Endothelial cell of umbilical vein (primary cell): ENCODE measurements at places on chromosomes 7 and 10. TPM values are rescaled to one million over a fixed set of nuclear protein-coding genes. Genes with fewer than 3 reads are reported as not detected.
A peak's percentile ranks its signal among the peaks of the same experiment; 100 is the strongest.

DNA sequence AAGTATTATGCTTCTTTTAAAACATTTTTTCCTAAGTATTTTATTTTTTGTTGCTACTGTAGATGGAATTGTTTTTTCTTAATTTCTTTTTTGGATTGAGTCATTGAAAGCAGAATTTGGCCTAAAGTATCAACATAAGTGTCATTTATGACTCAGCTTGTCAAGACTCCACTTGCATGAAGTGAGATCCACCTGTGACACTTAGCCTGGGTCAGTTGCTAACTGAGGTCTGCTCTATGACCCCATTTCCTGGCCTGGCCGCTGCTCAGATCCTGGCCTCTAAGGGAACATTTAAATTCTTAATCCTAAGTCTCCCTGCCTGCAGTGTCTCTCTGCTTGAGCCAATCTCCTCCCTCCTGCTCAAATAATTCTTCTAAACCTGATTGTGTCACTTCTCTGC lies 35.5 kb downstream of the TMEM270 start:
- DNase-seq: peak; percentile 15
- H3K4me1 ChIP-seq: no peaks in the 10 kb centered on the region
- H3K27me3 ChIP-seq: no peaks in the 10 kb centered on the region
- no peak overlapping the region for H3K4me3 ChIP-seq
- no peak overlapping the region for H3K27ac ChIP-seq

SUPV3L1 gene
- polyA plus RNA-seq: 18.6 and 21.8 TPM in 2 replicates

ZWINT gene
- 35.4 and 42.8 TPM in 2 replicates for polyA plus RNA-seq

CRTAC1 gene
- polyA plus RNA-seq: 0.92 and 1.4 TPM in 2 replicates

GRCh38 chr7:32937344-32938174 lies 19.7 kb upstream of the FKBP9 start:
- H3K4me3 ChIP-seq: no peak overlapping the region
- H3K36me3 ChIP-seq: no peaks in the 10 kb centered on the region
- no peaks in the 10 kb centered on the region for H3K27me3 ChIP-seq
- H3K4me1 ChIP-seq: peaks cover 18% of the 10 kb centered on the region

- no peaks in the 10 kb centered on the region for H3K4me1 ChIP-seq
- H3K4me3 ChIP-seq: no peak overlapping the region
- H3K27ac ChIP-seq: no peak overlapping the region
- DNase-seq: no peak
These were observed 69.9 kb upstream of the PTPRZ1 start for GRCh38 chr7:121803039-121803438.
